Activated CD4-positive, CD25-positive, alpha-beta regulatory T cell (primary cell): ENCODE measurements at places on chromosomes 2 and 18.

DNA sequence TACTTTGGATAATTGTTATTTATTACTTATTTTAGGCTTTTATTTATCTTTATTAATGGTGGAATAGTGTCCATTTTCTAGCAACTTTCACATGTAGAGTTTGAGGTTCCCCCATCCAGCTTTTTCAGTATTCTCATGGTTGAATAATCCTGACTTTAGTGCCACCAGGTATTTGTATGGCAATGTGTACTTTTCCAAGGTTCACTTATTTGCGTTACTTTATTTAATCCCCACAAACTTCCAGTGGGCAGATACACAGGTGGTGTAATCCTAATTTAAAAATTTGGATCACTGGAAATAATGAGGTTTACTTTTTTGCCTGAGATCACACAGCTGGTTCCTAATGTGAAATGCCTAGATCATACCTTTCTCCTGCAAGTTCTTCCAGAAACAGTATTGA lies 30.5 kb downstream of the NAB1 start:
- DNase-seq, result no peak

GRCh38 chr2:225041207-225041850 lies 939 bp downstream of the DOCK10 start:
- DNase-seq, result peak; percentile 36

- no peak for DNase-seq
Measured at GRCh38 chr18:39685303-39685902, 2119.8 kb upstream of the CELF4 start.

- no peak for DNase-seq
Measured at GRCh38 chr2:10489842-10490555, 41.9 kb upstream of the ODC1 start.
